Breast epithelium (tissue), 4 donors: ENCODE measurements at places on chromosomes 7 and 10. TPM values are rescaled to one million over a fixed set of nuclear protein-coding genes. Genes with fewer than 3 reads are reported as not detected.

DNA sequence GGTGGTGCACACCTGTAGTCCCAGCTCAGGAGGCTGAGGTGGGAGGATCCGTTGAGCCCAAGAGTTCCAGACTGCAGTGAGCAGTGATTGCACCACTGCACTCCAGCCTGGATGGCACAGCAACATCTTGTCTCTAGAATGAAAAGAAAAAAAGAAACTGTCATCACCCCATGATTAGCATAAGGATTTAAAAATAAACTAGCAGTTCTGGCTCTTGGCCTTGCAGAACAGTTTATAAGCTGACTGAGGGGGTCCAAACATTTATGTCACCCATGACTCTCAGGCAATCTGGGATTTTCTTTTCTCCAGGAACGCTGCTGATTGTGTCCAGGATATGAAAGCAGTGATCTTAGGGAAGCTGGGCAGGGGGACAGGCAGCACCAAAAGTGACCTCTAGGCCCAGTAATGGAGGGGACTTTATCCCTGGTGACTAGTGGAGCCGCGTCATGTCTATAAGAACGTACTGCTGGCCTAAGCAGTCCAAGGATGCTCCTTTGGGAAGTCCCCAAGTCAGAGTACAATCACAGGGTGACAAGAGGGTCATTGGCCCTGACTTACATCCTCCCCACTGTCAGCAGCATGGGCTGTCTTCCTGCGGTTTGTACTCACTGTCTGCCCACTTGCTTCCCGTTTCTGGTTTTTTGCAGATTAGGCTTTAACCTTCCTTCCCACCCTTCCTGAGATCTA, 177.4 kb downstream of the ARHGAP12 start:
- no peak for DNase-seq

CPA5 gene
- total RNA-seq: not detected

DNA sequence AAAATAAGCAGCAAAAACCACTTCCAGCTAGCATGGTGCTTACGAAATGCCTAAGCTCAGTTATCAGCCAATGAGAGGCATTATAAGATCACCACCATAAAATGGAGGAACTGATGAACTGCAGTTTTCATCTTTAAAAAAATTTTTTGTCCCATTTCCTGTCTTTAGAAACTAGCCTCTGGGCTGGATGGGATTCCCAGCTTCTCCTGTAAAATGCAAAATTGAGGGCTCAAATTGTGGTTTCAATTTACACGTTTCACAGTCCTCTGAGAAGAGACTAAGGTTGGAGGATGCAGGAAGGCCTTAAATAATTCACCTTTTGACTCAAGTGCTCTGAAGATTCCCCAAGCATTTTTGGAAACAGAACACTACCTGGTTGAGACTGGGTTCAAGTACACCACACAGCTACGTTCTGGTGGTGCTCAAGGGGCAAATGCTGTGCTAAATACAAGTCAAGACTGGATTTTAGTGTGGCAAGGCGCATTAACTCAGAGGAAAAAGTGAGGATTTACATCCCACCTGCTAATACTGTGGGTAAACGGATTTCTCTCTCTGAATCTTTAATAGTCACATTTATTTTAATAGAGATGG, 951 bp downstream of the ZNF25 start:
- no peak for DNase-seq

DNA sequence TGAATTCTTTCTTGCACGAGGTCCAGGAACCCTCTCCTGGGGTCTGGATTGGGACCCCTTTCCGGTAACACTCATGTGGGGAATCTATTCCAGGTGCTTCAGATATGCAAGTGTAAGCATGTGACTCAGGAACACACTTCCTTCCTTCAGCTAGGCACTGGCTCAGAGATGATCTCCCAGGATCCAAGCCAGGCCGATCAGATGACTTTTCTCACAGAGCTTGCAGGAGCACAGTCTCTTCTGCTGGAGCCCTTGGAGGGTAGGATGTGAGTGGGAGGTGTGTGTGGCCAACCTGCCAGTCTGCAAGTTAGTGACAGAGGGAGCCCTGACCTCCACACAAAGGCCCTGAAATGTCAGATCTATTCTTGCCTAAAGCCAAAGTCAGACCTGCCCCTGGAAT, 108.3 kb downstream of the CPXM2 start:
- DNase-seq: no peak

SPDYE8 gene
- not detected for total RNA-seq
